ENCODE measurements at places on chromosomes 5 and 9.

- DNase-seq, result no peak
Measured at GRCh38 chr5:72140711-72141110, 33.4 kb downstream of the MAP1B start.

DNA sequence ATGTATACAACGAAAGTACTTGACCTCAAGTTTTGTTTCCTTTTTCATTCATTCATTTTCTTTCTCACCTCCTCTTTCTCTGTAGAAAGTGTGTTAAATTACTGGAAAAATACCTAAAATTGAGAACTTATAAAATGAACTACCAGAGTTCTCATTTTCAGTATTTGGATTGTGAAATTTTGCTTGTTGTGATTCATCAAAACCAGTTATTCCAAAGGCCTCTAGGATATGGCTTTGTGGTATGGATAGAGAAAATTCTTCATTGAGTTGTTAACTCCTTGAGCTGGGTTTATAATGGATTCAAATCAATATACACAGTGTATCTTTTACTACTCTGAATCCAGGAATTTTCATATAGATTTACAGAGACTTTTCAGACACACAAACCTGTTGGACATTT is 287.6 kb downstream of the KDM4C start:
- DNase-seq, result no peak

- DNase-seq, result no peak
Measured at GRCh38 chr9:116724123-116724522, 37.0 kb downstream of the TRIM32 start.

DNA sequence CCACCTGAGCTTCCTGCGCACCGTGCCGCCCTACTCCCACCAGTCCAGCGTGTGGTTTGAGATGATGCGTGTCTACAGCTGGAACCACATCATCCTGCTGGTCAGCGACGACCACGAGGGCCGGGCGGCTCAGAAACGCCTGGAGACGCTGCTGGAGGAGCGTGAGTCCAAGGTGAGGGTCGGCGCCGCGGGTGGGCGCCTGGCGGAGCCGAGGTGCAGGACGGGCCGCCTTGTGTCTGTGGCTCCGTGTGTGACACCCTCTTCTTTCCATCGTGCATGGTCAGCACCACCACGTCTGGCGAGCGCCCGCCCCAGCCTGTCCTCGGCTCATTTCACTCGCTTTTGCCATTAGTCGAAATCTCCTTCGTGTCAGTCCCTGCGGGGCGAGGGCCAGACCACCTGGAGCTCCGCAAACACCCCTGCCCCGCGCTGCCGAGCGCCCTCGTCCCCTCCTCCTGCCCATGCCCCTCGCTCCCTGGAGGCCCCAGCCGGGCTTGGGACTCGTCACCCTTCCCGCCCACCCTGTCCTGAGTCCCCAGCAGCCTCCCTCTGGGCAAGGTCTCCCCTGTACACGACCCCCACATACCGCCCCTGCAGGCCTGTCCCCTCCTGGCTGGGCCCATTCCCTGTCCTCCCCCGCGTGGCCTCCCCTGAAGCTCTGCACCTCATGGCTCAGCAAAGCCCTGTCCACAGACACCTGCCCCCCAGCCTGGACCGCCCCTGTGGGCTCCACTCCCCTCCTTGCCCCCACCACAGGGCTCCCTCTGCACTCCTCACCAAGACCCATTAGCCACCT is 7.0 kb downstream of the GRIN1 start:
- DNase-seq, result no peak

GRCh38 chr9:97907046-97907445 is 15.3 kb downstream of the TRMO start:
- DNase-seq, result peak; percentile 28

GRCh38 chr5:179227580-179228311 is 117.5 kb downstream of the ADAMTS2 start:
- peak; percentile 6 for DNase-seq

GRCh38 chr5:78907255-78907891 is 77.7 kb downstream of the ARSB start:
- DNase-seq, result no peak

DNA sequence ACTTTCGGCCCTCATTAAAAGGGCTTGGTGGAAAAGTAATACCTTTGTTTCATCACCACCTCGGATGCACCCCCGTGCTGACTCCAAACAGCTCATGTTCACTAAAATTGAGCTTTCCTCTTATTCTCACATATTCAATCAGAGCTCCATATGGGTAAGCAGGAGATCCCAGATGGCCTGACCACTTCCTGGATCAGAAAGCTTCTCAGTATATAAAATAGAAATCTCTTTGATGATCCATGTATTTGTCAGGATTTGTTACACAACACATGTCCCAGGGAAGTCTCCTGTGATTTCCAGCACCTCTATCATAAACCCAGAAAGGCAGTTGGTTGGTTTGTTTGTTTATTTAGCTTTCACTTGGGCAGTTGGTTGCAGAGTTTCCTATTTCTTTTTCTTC is 402.0 kb downstream of the MLLT3 start:
- no peak for DNase-seq

DNA sequence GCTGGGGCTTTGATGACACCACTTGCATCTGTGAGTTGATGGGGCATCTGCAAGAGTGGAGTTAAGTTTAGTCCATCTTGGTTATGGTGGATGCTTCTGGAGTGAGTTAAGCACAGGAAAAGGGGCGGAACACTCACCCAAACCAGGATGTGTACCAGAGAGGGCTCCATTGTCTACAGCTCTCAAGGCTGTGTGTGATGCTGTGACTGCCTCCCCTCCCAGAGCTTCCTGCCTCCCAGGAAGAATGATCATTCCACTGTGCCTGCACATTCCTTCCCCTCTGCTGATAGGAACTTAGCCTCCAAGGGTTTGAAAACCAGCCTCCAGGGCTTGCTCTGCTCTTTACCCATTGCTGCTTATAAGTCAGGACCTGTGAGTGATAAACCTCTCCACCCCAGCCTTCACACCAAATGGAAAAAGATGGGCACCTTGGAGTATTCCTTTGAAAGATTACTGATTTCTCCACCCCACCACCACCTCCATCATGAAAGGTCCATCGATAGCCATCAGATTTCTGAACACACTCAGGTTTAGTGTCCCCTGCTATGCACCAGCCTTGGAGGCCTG is 160.1 kb upstream of the SPRY4 start:
- no peak for DNase-seq

GRCh38 chr9:962023-962422 is 14.4 kb upstream of the DMRT3 start:
- no peak for DNase-seq

DNA sequence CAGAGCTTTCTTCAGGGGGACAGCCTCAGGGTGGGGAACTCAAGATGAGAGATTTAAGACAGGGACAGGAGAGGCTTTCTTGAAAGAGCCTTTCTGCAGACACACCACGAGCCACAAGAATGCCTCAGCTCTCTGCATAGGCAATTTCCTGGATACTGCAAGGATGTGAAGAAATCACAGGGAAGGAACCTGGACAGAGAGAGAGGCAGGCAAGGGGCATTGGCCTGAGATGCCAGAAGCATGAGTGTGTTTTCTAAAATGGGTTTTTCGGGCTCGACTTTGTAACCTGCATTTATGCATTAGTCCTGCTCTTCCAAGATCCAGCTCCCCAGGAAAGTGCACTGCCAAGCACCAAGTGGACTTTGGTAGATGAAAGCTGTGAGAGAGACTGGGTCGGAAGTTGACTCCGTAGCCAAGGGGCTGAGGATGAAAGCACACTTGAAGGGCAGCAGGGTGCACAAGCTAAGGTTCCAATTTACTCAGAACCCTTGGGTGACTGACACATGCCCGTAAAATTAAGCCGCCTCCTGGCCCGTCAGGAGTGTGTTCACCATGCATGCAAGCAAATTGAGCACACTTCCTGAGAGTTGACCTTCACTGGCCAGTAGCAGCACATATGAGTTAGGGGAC is 90.9 kb downstream of the CFAP90 start:
- DNase-seq, result no peak

DNA sequence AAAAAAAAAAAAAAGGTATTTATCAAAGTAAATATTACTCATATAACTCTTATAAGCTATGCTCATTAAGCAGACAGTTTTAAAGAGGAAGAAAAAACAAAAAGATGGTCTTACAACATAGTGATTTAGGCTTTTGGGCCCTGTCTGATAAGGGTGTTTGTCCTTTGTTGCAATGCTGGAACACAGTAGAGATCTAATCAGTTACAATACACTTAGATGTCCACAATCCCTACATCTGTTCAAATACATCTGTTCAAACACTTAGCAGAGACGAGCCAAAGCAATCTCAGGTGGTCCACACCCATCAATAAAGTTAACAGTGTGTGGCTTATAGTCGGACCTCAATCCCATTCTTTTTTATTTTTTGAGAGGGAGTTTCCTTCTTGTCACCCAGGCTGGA is 11.0 kb downstream of the PRXL2C start:
- DNase-seq, result no peak

- DNase-seq, result no peak
Measured at GRCh38 chr9:131404987-131405386, 11.1 kb downstream of the PRRC2B start.

DNA sequence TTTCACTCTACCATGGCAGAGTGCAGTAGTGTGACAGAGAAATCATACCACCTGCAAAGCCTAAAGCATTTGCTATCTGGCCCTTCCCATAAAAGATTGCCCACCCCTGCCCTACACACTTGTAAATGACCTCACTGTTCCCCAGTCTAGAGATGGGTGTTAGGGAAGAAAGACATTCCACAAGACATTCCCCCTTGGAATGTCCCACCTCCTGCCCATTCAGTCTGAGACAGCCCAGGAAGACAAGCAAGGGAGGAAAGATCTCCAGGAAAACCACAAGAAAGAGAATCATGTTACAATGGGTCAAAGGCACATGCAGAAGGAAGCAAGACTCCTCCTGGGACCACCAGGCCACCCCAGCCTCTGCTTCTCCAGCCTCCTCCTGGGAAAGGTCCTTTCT is 230.0 kb downstream of the AGTPBP1 start:
- DNase-seq, result no peak

DNA sequence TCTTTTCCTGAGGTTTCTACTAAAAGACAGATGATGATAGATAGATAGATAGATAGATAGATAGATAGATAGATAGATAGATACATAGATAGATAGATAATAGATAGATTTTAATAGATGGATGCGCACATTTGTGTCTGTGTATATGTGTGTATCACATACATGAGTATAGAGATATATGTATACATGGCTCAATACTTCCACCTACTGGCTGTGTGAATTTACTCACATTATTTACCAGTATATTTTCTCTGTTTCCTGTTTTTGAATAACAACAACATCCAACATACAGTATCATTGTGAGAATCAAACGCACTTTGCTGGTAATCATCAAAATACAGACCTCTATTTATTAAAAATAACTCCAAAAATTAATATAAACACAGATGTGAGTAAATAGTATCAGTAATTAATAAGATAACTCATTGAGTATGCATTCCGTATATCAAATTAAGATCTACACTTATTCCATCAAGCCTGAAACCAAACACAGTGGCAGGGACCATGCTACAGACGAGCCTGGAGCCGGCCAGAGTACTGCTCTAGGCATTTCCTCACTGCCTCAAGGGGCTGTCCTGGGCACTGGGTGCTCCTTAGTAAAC is 338.0 kb downstream of the SEMA5A start:
- no peak for DNase-seq

- no peak for DNase-seq
Measured at GRCh38 chr5:15600035-15600434, 100.1 kb downstream of the FBXL7 start.

- no peak for DNase-seq
Measured at GRCh38 chr9:7973123-7973522, 173.5 kb upstream of the DMAC1 start.

- DNase-seq, result no peak
Measured at GRCh38 chr5:137516251-137516797, 17.2 kb upstream of the SPOCK1 start.

DNA sequence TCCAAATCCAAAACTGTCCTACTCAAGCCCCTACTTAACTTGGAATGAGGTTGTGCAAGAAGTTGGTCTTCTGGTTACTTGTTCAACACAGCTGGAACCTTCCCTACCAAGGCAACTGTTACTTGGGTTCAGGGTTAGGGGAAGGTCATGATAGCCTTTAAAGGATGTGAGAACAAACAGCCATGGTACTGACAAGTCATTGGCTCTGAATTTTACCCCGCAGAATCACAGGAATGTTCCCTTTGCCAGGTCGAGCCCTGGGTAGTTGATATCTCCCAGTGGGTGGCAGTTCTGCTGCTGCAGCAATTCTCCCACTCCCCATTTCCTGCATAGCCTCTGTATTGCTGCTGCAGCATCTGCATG is 396.1 kb upstream of the MPDZ start:
- DNase-seq, result no peak

DNA sequence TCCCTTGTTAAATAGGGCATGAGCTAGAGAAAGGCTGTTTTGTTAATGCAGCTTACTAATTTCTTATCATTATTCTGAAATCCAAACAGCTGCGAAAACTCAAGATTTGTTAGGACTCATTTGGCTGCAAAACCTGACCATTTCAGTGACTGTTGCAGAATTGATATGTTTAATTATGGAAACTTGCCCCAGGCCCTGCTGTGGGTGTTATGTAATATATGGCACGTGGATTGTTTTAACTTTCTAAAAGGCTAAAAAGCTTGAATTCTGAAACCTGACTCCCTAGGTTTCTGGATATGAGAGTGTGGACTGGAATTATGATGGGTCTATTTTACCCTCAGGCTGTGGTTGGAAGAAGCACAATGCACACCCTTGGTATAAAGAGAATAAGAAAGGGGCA is 4.4 kb downstream of the IL9 start:
- no peak for DNase-seq

DNA sequence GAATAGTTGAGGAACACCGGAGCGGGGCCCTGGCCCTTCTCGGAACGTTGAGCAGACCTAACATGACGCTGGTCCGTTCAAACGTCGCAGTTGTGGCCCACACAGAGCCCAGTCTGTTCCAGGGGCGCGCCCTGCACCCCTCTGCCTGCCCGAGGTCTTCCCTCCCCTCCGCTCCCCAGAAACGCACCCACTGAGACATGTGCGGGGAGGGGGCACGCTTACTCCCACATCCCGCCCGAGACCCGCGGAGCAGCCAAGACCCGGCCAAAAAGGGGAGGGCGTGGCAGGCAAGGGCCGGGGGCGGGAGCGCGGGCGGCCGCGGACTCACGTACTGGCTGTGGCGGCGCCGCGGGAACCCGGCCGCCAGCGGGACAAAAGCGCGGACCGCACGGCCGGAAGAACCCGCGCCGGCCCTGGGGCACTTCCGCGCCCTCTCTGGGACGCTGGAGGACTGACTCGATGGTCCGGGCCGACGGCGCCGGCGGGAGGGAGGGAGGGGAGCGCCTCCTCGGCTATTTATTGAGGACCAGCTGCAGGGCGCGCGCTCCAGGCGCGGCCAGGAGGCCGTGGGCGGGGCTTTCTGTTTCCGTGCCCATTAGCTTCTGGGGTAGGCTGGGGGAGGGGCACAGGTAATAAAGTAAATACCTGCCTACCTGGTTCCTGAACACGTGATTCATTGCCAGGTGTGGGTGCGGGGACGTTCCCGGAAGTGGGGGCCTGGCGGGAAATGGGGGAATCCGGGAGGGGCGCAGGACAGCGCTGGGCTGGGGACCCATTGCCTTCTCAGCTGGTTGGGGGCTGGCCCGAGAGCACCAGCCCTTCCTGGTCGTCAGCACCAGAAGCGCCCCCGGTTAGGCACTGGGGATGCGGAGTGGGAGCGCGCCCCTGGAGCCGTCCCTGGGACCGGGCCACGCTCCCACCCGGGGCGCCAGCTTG is at the start of gene ZFP62:
Gene ZFP62 (minus strand): TSS at position 390 of the 936 bp plus-strand sequence. CDS start 57 bp downstream, at position 333.
- DNase-seq, result peak; percentile 92

All from CD4-positive, alpha-beta T cell treated with Interleukin-4 for 1 hour (primary cell).